ENCODE measurements at places on chromosomes 11 and 22.
A peak's percentile ranks its signal among the peaks of the same experiment; 100 is the strongest.

DNA sequence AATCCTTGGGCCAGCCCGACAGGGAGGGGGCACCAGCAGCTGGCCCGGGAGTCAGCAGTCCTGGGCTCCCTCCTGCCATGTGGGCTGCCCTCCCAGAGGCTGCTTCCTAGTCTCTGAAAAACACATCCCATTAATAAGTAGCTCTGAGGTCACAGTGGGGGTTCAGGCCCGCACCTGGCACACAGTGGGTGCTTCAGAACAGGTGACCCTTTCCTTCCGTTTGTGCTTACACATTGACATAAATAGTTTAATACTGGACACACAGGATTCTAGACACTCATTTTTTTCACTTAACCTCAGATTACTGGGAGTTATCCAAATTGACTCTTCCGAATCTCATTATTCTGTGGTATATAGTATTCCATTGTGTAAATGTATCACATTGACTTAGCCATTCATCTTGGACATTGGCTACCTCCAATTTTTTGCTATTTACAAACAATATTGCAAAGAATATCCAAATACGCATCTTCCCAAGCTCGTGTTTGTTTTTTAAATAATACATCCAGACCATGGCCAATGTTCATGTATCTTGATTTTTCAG, 474 bp upstream of the CHADL start:
- no peak for DNase-seq

GRCh38 chr11:121417055-121417551, 35.0 kb upstream of the SORL1 start:
- DNase-seq: no peak

GRCh38 chr11:66407651-66408050, 13.2 kb upstream of the NPAS4 start:
- no peak for DNase-seq

DNA sequence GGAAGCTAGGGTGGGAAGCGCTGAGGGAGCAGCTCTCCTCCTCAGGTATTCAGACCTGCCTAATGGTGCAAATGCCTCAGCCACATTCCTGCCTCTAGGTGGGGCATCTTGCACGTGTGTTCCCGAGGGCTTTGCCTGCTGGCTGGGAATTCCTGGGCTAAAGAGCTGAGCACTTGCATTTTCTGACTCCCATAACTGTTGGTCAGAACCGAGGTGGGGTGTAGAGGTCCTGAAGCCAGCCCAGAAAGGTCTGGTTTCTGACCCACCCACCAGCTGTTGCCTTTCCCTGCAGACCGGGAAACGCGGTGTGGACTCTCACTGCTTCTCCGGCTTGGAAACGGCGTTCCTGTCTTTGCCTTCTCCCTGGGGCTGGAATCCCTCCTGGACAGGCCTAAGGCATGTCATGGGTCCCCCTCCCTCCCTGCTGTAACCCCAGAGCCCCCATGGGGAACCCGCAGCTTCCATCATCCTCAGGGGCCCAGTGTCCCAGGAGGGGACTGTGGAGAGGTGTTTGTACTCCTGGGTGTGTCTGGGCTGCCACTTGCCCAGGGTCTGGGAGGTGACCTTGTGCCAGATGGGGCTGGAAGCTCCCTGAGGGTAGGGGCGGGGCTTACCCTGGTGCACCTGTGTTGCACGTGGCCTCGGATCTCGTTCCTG, 24.0 kb upstream of the SMIM38 start:
- peak; percentile 55 for DNase-seq

DNA sequence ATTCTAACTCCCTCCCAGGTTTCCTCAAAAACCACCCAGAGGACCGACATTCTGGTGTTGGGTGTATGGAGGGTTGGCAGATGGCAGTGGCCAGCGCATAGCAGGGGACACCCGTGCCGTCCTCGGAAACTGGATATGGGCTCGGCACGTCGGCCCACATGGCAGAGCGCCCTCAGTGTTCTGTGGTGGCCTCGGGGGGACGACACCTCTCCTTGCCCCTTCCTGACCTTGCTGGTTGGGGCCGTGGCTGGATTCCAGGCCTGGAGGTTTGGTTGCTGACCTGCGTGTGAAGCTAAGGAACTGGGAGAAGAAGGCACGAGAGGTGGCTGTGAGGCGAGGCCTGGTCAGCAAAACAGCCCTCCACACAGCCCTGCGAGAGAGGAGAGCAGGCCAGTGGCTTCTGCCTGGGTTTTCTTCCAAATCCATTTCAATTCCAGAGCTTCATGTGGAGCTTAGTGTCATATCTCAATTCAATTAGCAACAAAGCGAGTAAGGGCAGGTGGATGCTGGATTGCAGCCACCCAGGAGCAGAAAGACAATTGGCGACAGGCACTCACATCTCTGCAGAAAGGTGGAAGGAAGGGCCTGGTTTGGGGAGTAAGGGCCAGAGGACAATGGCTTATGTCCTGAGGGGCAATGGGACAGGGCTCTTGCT, 478.4 kb downstream of the BRD1 start:
- no peak for DNase-seq

GRCh38 chr11:70487756-70488155, 89.4 kb downstream of the CTTN start:
- no peak for DNase-seq

GRCh38 chr22:49730656-49731055, 97.0 kb downstream of the BRD1 start:
- DNase-seq: no peak

GRCh38 chr11:79170321-79170720, 270.5 kb downstream of the TENM4 start:
- DNase-seq: no peak

GRCh38 chr11:9745411-9746211, 81.7 kb downstream of the SWAP70 start:
- DNase-seq: peak; percentile 58

DNA sequence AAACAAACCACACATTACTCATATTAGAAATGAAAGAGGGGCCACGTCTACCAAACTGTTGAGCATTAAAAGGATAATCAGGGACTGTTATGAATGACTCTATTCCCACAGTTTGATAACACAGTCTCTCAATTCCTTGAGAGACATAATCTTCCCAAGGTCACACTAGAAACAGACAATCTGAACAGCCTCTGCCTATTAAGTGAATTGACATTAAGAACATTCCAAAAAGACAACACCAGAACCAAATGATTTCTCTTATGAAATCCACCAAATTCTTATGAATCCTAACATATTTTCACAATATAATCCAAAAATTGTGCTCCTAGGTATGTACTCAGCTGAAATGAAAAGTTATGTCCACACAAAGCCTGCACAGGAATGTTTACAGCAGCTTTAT, 4.6 kb downstream of the RFPL1 start:
- DNase-seq: no peak

DNA sequence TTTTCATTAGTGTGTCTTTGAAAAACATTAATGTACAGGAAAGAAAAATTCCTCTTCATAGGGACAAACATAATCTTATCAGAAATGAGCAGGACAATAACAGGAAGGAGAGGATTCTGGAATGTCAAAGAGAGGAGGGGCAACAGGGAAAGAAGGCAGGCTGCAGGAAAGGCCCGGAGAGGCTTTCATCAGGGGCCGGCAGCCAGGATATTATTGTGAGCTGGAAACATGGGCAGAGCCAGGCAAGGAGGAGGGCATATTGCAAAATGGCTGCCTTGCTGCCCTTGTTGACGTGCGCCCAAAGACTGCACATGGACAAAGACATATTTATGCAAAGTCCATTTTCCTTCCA, 433.7 kb downstream of the ETS1 start:
- no peak for DNase-seq

DNA sequence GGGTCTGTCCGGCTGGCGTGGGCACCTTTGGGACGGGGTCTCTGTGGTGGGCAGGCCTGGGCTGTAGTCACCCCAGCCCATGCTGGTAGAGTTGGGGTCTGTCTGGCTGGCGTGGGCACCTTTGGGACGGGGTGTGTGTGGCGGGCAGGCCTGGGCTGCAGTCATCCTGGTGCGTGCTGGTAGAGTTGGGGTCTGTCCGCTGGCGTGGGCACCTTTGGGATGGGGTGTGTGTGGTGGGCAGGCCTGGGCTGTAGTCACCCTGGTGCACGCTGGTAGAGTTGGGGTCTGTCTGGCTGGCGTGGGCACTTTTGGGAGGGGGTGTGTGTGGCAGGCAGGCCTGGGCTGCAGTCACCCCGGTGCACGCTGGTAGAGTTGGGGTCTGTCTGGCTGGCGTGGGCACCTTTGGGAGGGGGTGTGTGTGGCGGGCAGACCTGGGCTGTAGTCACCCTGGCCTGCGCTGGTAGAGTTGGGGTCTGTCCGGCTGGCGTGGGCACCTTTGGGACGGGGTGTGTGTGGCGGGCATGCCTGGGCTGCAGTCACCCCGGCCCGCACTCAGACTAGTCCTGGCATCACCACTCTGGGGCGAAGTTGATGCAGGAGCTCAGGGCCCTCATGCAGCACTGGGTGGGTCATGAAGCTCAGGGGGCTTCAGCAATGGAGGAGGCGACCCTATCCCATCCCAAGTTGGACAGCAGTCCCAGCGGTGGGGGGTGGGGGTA, 19.3 kb downstream of the PRR33 start:
- DNase-seq: no peak

All from HAP-1 (cell line).